ENCODE measurements at places on chromosomes 7 and 10.
A peak's percentile ranks its signal among the peaks of the same experiment; 100 is the strongest.

DNA sequence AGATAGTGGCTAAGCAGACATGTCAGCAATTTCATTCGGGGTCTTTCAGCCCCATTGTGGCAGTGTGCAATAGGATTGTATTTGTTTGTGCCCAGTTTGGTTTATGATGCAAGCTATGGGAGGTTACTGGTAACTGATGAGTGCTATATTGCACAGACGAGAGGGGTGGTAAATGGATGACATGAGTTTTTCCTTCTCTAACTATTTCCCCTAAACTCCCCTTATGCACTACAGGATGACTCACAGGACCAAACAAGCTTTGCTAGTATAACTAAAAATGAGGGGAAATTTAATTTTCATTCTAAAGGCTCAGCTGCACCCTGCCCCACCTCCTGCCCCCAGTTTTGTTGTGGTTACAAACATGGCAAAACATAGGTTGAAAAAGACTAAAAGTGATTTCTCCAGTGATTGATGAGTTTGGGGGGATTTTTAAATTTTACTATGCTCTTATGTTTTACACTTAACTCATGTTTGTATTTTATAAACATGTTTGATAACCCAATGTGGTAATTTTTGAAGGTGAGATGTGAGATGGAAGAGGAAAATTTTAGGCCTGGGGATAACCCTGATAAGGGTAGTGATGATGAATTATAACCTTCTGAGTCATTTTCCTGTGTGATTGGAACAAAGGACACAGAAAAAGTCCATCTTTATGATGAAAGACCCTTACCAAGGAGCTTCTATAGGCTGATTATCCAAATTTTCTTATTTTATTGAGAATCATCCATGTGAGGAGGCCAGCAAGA is 60.8 kb upstream of the NAMPT start:
- no peak for DNase-seq

DNA sequence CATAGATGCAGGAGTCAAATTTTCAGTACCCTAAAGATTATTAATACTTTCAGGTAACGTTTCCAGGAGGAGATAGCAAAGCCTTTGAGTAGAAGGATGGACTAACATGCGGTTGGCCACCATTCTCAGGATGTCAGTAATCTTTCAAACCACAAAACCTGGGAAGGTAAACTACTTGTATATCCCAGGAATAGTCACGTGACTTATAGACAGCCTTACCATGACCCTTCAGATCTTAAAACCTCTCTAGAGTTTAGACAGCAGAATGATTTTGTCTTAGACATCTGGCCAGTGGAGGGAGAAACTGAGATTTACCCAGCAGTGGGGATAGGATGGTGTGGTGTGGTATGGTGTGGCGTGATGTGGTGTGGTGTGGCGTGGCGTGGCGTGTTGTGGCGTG is 447.8 kb upstream of the GALNT17 start:
- DNase-seq: no peak

- DNase-seq: peak; percentile 6
Measured at GRCh38 chr7:125059861-125060456, 130.3 kb upstream of the POT1 start.

- DNase-seq: no peak
Measured at GRCh38 chr10:91206837-91207474, 13.5 kb upstream of the PCGF5 start.

DNA sequence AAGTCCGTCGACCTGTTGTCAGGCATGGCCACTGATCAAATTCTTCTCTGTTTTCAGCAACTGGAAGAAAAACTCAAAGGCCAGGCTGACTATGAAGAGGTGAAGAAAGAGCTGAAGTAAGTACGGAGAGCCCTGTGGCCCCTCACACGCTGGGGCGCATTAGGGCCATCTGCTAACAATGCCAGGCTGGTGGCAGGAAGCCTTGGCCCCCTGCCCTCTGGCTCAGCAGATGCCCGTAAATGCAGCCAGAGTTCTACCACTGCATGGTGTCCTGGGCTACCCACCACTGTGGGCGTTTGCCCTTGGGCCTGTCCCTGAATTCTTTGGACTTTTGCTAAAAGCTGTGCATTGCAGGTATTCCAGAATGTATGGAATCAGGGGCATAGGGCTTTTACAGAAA is 96.9 kb upstream of the SH2B2 start:
- DNase-seq: no peak

DNA sequence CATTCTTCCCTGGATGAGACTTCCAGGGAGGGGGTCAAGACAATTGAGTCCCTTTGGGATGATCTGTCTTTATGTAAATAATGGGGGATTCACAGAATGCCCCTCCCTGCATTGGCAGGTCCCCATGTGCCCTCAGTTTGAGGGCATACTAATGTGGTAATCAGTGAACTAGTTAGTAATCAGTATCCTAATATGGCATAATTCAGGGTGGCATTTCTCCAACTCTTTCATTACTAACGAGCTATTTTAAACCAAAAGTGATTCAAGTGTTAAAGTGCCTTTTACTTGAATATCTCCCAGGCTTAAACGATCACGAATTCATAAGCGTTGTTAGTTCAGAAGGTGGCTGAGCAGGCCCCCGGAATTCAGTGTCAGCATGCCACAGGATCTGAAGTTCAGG is 1.6 kb upstream of the DNAJB6 start:
- no peak for DNase-seq

DNA sequence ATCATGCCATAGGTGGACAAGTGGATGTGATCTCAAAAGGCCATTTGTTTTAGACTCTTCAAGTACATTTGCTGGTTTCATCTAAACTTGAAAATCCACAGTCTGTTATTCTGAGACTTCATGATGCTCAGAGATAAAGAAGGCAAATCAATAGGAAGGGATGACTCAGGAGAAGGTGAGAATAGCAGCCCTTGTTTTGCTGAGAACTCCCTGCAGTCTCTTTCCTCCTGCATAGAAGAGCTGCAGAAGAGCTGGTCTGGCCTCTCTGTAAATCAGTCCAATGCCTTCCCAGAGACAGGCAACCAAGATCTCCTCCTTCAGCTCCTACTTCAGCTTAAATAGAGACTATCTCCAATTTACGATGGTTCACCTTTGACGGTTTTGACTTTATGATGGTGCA is 4.0 kb upstream of the BAIAP2L1 start:
- DNase-seq: no peak

DNA sequence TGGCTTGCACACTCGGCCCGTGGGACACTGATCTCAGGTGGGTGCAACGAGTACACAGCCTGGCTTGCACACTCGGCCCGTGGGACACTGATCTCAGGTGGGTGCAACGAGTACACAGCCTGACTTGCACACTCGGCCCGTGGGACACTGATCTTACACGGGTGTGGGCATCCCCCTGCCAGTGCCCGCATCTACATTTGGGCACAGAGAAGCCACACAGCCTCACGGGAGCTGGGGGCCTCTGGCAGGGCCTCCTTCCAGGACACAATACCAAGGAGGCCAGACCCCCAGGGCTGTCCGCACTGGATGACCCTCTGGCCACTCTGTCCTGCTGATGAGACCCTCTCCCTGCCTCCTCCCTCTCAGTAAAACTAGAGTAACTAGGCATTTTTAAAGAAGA is 330.5 kb downstream of the DNAJB6 start:
- no peak for DNase-seq

DNA sequence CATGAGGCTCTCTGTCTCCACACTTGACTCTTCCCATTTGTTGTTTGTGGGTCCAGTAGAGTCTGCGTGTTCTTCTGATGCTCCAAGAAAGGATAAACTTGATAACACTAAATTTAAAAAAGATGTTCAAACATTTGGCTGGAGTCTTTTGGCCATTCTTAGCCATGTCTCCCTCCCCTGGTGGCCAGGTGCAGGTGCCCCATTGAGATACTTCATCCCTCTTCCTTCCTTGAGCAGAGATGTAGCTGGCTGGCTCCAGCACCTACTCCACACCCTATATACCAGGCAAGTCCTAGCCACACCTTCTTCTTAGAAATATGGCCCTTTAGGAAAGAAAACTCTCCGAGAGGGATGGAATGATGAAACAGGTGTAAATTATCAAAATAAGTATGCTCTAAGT is 103.2 kb upstream of the GJD4 start:
- no peak for DNase-seq

- peak; percentile 15 for DNase-seq
Measured at GRCh38 chr10:59808896-59809643, 55.8 kb upstream of the MRLN start.

- no peak for DNase-seq
Measured at GRCh38 chr10:76114581-76115001, 683.2 kb downstream of the LRMDA start.

GRCh38 chr10:77832238-77832637 is 94.3 kb downstream of the DLG5 start:
- DNase-seq: no peak

DNA sequence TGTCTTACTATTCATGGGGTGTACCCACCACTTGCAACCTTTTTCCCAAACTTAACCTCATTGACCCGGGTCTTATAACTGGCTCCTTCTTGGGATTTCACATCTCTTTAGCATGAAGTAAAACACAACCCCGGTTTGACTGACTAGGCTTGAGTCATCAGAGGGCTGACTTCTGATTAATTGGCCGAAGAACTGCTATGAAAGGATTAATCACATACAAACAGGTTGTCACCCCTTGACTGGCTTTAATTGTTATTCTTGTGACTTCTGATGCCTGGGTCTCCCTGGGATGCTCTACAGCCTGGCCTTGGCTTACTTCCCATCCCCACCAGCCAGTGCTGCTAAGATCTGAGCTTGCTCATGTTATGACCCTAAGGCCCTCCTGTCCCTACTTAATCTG is 8.8 kb upstream of the CRPPA start:
- no peak for DNase-seq

DNA sequence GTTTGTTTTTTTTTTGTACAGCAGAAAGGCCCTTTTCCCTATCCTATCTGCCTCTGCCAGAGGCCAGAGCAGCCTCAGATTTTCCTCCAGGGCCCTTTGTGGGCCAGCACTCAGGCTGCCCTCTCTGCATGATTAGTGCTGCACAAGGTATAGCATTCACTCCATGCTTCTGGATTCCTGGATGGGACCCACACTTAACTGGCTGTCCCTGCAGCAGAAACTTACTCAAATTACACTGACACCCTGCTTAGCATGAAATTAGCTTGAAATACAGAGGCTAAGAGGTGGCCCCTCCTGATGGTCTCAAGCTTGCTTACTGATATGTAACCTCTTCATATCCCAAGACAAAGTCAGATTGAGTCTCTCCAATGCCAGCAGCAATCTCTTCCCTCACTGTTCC is 239.3 kb downstream of the SORCS1 start:
- DNase-seq: no peak

GRCh38 chr10:96502561-96503282 is 11.0 kb downstream of the TLL2 start:
- DNase-seq: no peak

DNA sequence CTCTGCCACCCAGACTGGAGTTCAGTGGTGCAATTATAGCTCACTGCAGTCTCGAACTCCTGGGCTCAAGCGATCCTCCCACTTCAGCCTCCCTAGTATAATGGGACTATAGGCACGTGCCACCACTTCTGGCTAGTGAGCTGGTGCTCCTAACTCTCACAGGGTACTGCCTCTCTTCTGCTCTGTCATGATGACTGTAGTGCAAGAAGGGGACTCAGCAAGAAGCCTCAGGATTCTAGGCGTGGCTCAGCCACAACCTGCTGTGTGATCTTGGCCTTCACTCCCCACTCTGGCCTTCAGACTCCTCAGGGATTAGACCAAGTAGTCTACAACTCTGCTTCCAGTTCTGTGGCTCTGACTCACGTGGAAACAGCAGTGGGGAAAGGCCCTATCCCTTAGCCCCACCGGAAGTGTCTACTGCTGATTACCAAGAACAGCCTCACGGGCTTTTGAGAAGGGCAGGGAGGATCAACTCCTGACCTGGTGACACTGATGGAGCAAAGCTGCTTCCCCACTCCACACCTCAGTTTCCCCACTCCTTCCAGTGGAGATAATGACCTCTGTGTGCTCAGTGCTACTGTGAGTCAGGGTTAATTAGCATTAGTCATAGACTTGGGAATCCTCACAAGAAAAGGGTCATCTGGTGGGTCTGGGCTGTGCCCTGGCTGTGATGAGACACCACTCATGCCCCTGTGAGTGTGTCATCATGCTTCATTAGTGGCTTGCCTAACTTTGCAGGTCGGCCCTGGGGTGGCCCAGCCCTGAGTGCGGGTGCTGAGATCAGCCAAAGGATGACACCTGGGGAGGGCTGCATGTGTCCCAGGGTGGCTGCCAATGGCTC is 41.1 kb downstream of the ZC3HC1 start:
- peak; percentile 95 for DNase-seq

DNA sequence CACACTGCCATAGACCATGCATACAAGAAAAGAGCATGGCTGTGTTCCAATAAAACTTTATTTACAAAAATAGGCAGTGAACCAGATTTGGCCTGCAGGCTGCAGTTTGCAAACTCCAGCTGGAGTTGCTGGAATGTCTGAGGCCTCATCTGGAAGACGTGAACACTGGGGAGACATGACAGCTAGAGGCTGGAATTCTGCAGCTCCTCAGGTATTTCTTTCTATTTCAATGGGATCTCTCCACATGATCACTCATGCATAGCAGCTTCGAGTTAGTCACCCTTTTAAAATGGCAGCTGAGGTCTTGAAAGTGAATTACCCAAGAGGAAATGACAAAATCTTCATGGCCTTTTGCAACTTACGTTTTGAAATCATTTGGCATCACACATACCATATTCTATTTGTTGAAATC is 52.6 kb upstream of the BET1 start:
- no peak for DNase-seq

DNA sequence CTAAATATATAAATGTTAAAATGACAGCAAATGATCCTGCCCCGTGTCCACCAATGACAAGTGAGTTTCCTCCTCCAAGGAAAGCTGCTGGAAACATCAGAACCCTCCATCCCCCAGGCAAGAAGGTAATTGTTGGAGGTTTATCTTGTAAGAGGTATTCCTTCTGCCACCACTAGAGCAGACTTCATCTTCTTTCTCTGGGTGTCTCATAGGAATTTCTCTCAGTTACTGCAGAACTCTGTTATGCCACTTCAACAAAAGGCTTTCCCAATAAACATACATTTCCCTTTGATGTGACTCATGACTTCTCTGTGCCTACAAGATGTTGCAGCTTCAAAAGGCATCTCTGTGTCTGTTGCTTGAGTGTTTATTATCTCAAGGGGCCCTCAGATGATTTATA is 279.1 kb downstream of the BMPER start:
- DNase-seq: no peak

DNA sequence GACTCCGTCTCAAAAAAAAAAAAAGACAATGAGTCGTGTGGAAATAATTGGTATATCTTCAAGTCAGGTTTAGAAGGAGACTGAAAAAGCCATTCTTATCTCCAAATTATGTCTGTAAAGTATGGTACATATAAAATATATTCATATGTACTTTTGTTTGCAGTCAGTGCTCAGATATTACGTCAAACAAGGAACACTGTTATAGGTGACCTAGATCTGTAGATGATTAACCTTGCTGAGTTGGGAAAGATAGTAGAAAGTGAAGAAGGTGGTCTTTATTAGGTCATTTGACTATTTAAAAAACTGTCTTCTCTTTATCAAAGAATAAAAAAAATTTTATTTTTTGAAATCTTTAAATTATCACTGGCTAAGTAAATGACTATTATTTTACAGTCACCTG is 44.9 kb upstream of the CYP26C1 start:
- no peak for DNase-seq

GRCh38 chr10:62069452-62070178 is 168.1 kb downstream of the ARID5B start:
- no peak for DNase-seq

GRCh38 chr7:143214789-143215679 is 6.8 kb upstream of the TAS2R40 start:
- peak; percentile 99 for DNase-seq
